ENCODE measurements at places on chromosomes 13 and 19. TPM values are rescaled to one million over a fixed set of nuclear protein-coding genes. Genes with fewer than 3 reads are reported as not detected.

CACNA1A gene
- total RNA-seq, result 7.9 TPM

ZNF418 gene
- total RNA-seq, result 25.1 TPM

VWA8 gene
- total RNA-seq, result 17.4 TPM

RYR1 gene
- total RNA-seq, result 8.9 TPM

PGLYRP1 gene
- total RNA-seq, result not detected

- H3K36me3 ChIP-seq, result peaks cover 2% of the 10 kb centered on the region
- peak; percentile 82 for DNase-seq
- H3K4me1 ChIP-seq, result peaks cover 4% of the 10 kb centered on the region
- peak overlapping the region; percentile 84 for H3K4me3 ChIP-seq
These were observed 396 bp downstream of the RTN2 start for GRCh38 chr19:45496349-45496953.

- no peaks in the 10 kb centered on the region for H3K27me3 ChIP-seq
- peaks cover 44% of the 10 kb centered on the region for H3K36me3 ChIP-seq
These were observed 102.7 kb downstream of the ATP11A start for GRCh38 chr13:112792511-112792910.

- no peaks in the 10 kb centered on the region for H3K4me1 ChIP-seq
- H3K36me3 ChIP-seq, result peaks cover 18% of the 10 kb centered on the region
- H3K27me3 ChIP-seq, result no peaks in the 10 kb centered on the region
- no peak overlapping the region for H3K27ac ChIP-seq
- DNase-seq, result no peak
These were observed 41.3 kb downstream of the RCBTB2 start for GRCh38 chr13:48491423-48492095.

GRCh38 chr13:53075356-53076041, 46.9 kb downstream of the OLFM4 start:
- H3K36me3 ChIP-seq, result peaks cover 12% of the 10 kb centered on the region
- H3K27me3 ChIP-seq, result no peaks in the 10 kb centered on the region
- DNase-seq, result no peak
- H3K27ac ChIP-seq, result no peak overlapping the region
- H3K4me1 ChIP-seq, result no peaks in the 10 kb centered on the region

DNA sequence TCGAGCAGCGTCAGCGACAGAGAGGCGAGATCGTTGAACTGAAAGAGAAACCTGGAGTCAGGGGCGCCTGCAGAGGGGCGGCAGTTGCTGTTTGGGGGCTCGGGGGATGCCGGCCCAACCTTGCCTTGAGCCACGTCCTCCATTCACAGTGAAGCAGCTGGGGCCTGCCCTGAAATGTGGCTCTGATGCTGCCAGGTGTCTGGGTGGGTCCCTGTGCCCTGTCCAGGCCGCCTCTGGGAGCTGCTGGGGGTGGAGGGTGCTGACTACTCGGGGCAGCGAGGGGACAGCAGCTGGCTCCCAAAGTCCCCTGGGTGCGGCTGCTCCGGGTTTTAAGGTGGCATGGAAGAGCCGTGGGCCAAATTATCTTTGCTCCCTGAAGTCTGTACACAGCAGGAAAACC, 17.7 kb upstream of the RANBP3 start:
- no peaks in the 10 kb centered on the region for H3K27me3 ChIP-seq
- no peak for DNase-seq
- H3K4me3 ChIP-seq, result no peak overlapping the region

DNA sequence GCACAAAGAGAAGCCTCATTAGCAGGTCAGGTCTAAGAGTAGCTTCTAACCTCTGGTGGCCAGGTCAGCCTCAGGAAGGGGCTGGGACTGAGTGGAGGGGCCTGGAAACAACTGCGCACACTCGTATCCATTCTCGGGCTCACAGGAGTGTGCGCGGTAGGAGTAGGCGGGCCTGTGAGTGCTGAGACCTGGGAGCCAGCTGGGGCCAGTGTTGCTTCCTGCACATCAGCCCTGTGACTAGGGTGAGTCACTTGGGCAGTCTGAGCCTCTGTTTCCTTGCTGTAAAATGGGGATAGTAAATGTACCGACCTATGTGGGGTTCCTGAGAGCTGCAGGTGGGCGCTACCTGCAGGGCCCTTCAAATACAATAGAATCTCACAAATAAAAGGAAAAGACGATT, 26.9 kb downstream of the SIN3B start:
- no peak for DNase-seq
- no peak overlapping the region for H3K4me3 ChIP-seq
- peaks cover 27% of the 10 kb centered on the region for H3K36me3 ChIP-seq
- H3K4me1 ChIP-seq, result no peaks in the 10 kb centered on the region
- H3K27me3 ChIP-seq, result no peaks in the 10 kb centered on the region

DNA sequence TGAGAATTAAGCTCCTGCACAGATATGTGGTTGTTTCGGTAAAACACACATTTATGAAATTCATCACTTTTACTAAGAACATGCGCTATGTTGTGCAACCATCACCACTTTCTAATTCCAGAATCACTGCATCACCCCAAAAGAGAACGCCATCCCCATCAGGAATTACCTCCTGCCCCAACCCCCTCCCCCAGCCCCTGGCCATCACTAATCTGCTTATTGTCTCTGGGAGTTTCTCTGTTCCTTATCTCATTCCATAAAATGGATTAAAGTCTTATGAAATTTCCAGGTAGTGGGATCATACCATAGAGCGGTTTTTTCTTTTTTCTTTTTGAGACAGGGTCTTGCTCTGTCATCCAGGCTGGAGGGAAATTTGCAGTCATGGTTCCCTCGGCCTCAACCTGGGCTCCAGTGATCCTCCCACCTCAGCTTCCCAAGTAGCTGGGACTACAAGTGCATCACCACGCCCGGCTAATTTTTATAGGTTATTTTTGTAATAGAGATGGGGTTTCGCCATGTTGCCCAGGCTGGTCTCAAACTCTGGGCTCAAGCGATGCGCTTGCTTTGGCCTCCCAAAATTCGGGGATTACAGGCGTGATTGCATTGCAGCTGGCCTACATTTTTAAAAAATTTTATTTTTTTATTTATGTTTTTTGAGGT, 3.5 kb downstream of the ZSCAN5B start:
- no peak overlapping the region for H3K4me3 ChIP-seq
- DNase-seq, result no peak
- H3K36me3 ChIP-seq, result no peaks in the 10 kb centered on the region
- no peak overlapping the region for H3K27ac ChIP-seq

DNA sequence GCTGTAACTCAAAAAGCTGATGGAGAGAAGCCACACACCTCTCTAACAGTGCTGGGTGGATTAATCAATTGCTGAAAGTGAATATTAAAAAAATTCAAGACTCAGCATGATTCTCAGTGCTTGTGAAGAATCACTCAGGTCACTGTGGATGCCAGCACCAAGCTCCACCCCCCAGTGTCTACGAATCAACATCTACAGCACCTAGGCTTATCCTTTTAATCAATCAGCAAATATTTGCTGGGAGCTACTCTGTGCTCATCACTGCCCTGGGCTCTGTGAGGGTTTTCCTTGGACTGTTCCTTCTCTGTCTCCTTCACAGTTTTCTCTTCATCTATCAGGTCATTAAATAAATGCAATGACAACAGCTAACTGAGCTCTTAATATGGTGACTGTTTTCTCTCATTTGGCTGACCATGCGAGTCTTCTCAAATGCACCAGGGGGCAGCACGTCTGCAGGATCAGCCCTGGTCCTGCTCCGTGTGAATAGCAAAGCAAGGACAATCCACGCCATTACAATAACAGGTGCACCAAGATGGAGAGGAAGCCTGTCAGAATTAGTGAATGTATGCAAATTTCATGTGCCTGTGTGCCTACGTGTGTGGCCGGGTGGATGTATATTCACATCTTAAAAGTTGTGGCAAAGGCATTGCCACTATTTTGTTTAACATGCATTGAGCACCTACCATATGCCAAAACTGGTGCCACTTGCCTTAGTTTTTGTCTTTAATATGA, 14.6 kb upstream of the C13orf42 start:
- H3K27ac ChIP-seq, result no peak overlapping the region
- H3K4me1 ChIP-seq, result peaks cover 15% of the 10 kb centered on the region
- no peak overlapping the region for H3K4me3 ChIP-seq
- peaks cover 28% of the 10 kb centered on the region for H3K36me3 ChIP-seq

DNA sequence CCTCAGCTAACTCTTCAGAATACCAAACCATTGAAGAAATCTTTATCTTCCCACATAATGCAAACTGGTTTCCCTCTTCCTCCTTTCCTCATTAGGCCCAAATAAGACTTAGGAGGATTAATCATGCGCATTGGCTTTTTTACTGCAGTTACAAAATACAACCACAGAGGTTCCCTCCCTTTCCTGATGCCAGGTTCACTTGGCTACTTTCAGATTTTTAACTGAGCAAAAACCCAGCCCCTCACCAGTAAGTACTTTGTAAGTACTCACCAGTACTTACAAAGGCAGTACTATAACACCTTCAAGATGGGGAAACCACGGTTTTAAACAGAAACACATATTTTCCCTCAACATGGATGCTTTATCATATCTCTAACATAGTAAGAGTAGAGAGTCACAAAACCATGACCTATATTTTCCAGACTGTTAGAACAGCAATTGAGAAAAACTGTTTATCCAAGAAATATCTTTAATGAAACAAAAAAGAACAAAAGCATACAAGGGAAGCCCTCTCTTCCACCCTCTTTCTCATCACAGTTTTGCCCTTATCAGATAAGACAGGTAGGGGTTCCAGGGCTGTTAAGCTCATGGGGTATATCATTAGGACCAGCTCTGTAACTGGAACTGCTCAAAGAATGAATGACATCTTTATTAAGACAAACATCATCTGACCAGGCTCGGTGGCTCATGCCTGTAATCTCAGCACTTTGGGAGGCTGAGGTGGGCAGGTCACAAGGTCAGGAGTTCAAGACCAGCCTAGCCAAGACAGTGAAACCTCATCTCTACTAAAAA, 12.7 kb downstream of the FOXO1 start:
- H3K27me3 ChIP-seq, result no peaks in the 10 kb centered on the region
- H3K4me1 ChIP-seq, result peaks cover 6% of the 10 kb centered on the region
- H3K27ac ChIP-seq, result peak overlapping the region; percentile 92

- H3K4me3 ChIP-seq, result no peak overlapping the region
- H3K27me3 ChIP-seq, result no peaks in the 10 kb centered on the region
These were observed 179.6 kb upstream of the MIR17HG start for GRCh38 chr13:91167706-91168385.

DNA sequence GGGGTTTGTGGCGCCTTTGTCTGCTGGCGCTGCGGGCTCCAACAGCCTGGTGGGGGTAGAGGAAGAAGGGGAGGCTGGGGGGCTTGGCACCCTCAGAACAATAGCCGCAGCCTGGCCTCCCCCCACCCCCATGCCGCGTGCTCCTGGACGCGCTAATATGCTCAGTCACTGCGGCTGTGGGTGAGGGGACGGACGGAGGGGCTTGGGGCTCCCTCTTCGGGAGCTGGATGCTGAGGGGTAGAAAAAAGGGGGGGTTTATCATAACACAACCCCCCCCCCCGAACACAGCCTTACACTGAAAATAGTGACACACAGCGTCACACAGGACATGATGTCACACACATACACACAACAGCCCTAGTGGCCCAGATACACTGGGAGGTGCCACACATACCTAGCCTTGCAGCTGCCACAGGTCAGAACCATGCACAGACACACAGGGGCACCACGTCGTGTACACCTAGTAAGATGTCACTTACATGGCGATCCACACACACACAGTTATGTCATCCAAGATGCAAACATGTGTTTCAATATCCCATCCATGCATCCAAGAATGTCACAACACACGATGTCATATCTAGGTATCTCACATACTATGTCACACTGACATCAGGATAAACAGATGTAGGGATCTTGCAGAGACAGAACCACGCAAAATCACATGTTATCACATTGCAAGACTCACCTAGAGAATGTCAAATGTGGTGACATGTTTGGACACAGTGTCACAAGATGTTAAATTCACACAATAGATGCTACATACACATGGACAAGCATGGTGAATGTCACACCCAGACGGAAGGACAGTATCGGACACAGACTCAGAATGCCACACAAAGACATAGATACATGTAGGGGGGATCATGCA, 806 bp downstream of the MAST1 start:
- no peak for DNase-seq
- no peak overlapping the region for H3K27ac ChIP-seq
- peak overlapping the region; percentile 81 for H3K4me3 ChIP-seq
- peaks cover 3% of the 10 kb centered on the region for H3K27me3 ChIP-seq
- peaks cover 8% of the 10 kb centered on the region for H3K36me3 ChIP-seq
- peaks cover 2% of the 10 kb centered on the region for H3K4me1 ChIP-seq

DNA sequence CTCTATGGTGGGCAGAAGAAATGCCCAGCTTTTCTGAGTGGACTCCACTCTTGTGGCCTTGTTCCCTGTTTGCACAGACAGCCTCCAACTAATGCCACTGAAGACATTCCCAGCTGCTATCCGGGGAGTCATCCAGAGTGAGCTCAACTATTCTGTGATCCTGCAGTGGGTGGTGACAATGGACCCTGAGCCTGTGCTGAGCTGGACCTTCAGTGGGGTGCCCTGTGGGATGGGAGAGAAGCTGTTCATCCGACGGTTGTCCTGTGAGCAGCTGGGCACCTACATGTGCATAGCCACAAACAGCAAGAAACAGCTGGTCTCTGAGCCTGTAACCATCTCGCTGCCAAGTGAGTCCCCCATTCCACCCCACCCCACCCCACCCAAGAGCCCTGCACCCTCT, 10.3 kb downstream of the IGSF23 start:
- H3K27me3 ChIP-seq, result no peaks in the 10 kb centered on the region
- DNase-seq, result no peak
- H3K36me3 ChIP-seq, result no peaks in the 10 kb centered on the region
- H3K27ac ChIP-seq, result no peak overlapping the region
- no peak overlapping the region for H3K4me3 ChIP-seq

DNA sequence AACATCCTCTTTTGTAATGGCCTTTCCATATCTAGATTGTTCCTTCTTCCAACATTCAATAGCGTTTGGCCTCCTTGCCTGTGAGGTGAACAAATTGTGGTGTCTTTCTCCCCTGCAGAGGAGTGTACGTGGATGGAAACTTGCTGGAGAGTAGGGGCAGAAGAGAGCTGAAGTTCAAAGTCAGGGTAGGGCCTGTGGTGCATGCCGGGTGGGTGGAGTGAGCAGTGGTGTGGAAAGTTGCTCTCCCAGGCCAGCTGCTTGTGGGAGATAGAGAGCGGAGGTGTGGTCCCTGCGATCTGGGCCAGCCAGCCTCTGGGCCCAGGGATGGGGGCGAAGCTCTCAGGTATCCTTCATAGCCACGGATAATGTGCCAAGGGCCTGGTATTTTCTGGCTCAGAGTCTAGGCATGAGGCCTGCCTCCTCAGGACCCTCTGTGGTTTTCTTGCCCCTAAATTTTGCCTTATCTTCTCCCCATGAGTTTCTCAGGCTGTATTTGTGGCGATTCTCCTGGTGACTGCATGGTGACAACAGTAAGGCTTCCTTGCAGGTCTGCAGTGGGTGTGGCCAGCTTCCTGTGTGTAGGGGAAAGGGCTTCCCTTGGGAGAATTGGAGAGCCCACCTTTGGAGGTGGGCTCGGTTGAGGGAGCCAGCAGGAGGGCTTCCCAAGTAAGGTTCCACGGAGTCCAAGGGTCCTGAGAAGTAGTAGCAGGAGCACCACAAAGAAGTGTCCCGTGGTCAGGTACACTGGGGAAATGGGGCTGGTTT, 6.7 kb downstream of the RGCC start:
- no peaks in the 10 kb centered on the region for H3K36me3 ChIP-seq
- peaks cover 5% of the 10 kb centered on the region for H3K27me3 ChIP-seq
- H3K4me1 ChIP-seq, result no peaks in the 10 kb centered on the region
- DNase-seq, result no peak
- H3K4me3 ChIP-seq, result no peak overlapping the region
- no peak overlapping the region for H3K27ac ChIP-seq

All from H9 (cell line).